Cortex of kidney (tissue), 1 donor: ENCODE measurements at places on chromosomes 2 and 18.

- DNase-seq = no peak
These were observed 13.6 kb upstream of the TEX51 start for GRCh38 chr2:126884861-126885750.

DNA sequence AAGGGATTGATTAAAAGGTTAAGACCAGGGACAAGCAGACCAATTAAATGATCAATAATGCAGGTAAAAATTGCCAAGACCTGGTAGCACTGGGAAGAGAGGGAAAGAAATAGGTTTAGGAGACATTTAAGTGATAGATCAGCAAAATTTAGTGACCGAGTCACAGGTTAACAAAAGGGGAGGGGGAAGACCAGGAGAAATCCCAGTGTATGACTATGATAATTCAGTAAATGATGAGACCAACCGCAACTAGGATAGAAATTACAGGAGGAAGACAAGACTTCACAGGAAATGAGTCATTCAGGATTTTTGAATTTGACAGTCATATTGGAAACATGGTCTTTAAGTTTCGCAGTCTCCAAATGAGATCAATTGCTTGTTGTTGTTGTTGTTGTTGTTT lies 62.9 kb downstream of the COBLL1 start:
- DNase-seq = no peak

GRCh38 chr2:193895226-193895625 lies 1700.5 kb upstream of the TMEFF2 start:
- DNase-seq = no peak

DNA sequence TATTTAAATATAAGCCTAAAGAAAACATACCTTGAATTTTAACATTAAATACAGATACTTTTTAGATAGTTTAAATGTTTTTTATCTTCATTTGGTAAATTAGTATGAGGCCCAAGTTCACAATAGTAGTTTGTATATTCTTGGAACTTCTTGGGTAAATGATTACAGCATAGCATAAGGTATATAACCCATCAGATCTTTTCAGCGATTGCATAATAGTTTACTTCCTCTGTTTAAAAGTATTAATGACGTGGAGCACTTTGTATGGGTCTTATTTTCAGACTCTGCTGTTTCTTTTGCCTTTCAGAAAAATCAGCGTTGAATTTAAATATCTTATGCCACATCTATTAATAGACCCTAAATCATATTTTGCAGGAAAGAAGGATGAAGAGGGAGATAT lies 60.2 kb downstream of the CHRNA1 start:
- DNase-seq = no peak

GRCh38 chr2:135009339-135009738 lies 37.9 kb downstream of the MAP3K19 start:
- no peak for DNase-seq

DNA sequence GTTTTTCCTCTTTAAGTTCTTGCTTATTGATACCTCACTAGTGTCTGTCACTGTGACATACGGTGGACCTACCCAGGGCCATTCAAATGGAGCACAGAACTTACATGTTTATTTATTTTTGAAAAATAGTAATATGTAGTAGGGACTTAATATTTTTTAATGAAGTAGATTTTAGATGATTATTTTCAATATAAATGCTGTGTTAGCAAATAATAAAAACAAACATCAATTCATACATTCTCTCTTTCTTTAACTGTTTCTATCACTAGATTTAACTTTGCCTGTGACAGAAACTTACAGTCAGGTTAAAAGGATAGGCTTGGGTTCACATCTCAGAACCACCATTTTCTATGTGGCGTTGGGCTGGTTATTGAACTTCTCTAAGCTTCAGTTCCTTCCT lies 184.4 kb upstream of the RASGRP3 start:
- DNase-seq = no peak

DNA sequence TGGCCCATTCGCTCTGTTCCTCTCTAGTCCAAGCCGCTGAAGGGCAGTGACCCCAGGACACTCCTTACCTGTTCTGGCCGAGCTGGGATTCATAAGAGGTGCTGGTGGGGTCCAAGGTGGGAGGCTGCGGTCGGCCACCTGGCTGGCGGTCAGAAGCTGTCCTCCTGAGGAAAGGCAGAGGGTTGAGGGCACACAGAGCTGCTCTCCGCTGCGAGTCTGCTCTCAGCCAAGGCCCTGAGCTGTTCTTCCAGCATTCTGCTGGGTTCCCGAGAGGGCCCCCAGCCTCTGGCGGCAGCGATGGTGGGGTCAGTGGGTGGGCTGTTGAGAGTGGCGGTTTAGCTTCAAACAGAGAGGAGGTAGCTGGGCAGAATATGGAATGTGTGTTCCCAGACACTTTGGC lies 3.8 kb downstream of the PCARE start:
- DNase-seq = no peak

GRCh38 chr2:86764661-86765309 lies 25.9 kb downstream of the CD8A start:
- no peak for DNase-seq

GRCh38 chr2:207504513-207505170 lies 25.1 kb upstream of the CREB1 start:
- DNase-seq = no peak

GRCh38 chr2:83233781-83234180 lies 1225.3 kb downstream of the SUCLG1 start:
- DNase-seq = no peak

DNA sequence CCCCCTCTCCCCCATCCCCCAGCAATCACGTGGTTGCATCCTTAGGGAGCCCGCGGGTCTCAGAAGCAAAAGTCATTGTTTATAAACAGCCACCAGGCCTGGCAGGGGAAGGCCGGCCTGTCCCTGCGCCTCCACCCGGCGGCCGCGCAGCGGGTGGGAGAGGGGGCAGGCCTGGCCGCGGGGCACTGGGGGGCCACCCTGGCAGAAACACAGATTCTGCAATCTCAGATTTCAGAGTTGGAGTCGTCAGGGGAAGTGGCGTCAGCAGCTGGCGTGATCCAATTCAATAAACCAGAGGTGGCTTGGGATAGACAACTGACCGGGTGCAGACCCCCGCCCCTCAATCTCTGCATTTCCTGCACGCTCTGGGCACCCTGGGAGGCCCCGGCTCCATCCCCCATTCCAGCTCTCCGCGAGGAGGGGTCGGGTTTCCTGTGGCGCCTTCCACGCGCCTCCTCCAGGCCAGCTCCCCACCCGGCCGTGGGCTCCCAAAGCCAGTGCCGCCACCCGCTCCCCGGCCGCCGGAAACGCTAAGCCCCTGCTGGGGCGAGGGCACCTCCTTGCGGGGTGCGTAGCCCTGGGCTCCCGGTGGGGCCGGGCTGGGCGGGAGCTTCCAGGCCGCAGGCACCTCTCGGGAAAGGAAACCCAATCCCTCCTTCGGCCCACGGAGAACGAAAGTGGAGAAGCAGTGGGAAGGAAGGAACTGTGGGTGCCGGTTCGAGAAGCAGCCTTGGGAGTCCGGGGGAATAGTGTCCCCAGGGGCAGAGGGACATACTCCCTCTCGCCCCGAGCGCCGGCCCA lies 1.1 kb downstream of the BIN1 start:
- no peak for DNase-seq

GRCh38 chr2:240916571-240917008 lies 10.5 kb downstream of the CROCC2 start:
- DNase-seq = no peak

- no peak for DNase-seq
These were observed 631.0 kb upstream of the NXPH2 start for GRCh38 chr2:139411236-139411635.

- no peak for DNase-seq
These were observed 15.7 kb downstream of the CCBE1 start for GRCh38 chr18:59681521-59682004.
